ENCODE measurements at places on chromosomes 7 and 10. TPM values are rescaled to one million over a fixed set of nuclear protein-coding genes. Genes with fewer than 3 reads are reported as not detected.

CNPY1 gene
- total RNA-seq = 2.4 TPM

ADCYAP1R1 gene
- total RNA-seq = 1.8 TPM

PON1 gene
- total RNA-seq = not detected

GDF2 gene
- total RNA-seq = not detected

PTCD1 gene
- total RNA-seq = 11.2 TPM

Data from H7 (cell line).